NCI-H1436 treated with DMSO at 0.1 percent for 48 hours (cell line): ENCODE measurements at places on chromosomes 3 and 15.

DNA sequence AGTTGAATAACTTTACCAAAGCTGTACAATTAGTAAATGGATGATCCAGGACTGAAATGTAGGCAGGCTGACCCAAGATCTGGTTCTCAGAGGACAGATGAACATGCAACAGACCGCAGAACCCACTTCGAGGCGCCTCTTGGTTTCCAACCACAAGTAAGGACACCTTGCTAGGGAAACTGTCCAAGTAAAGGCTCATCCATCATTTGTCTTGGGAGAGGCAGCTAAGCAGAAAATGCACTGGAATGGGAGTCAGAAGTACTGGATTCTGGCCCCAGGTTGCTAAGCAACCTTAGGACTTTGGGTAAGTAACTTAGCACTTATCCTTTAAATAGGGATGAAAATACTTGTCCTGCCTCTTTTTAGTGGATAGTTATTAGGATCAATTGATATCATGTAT lies 366.3 kb upstream of the LRRC3B start:
- DNase-seq: no peak

DNA sequence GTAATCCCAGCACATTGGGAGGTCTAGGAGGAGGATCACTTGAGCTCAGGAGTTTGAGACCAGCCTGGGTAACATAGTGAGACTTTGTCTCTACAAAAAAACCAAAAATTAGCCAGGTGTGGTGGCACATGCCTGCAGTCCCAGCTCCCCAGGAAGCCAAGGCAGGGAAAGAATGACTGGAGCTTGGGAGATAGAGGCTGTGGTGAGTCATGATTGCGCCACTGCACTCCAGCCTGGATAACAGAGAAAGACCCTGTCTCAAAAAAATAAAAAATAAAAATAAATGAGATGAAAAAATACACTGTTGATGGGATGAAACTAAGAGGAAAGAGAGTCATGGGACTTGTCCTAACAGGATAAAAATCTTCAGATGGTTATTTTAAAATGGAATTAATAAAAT lies 137.6 kb downstream of the IMPG2 start:
- DNase-seq: no peak

- no peak for DNase-seq
Measured at GRCh38 chr3:179149406-179149867, 1.3 kb downstream of the PIK3CA start.

DNA sequence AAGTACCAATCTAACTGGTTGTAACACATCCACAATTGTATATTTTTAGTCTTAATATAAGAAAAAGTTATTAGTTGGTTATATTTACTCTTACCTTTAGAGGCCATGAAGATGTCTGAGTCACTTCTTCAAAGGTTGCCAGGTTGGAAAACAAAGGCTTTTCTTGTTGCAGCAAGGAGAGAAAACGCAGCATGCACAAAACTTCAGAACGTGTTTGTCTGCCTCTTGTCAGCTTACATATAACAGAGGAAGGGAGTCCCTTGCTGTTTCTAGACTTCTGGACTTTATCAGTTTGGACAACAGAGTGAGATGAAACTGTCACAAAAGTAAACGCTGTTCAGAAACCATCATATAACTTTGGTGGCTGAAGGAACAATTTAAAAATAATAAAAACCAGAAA lies at the start of gene PLSCR5:
PLSCR5 (minus strand) TSS at position 241 of the 400 bp plus-strand sequence; CDS start at position 107, 134 bp downstream.
- no peak for DNase-seq

GRCh38 chr3:98553021-98553563 lies 21.3 kb downstream of the GPR15 start:
- DNase-seq: no peak
